Sigmoid colon (tissue), 7 donors: ENCODE measurements at places on chromosomes 7 and 10. TPM values are rescaled to one million over a fixed set of nuclear protein-coding genes. Genes with fewer than 3 reads are reported as not detected.

Gene ZPBP
- not detected for total RNA-seq

Gene RPEL1
- total RNA-seq, result not detected

GRCh38 chr10:33921970-33922605 lies 587.6 kb upstream of the NRP1 start:
- H3K36me3 ChIP-seq, result no peaks in the 10 kb centered on the region
- H3K27me3 ChIP-seq, result no peaks in the 10 kb centered on the region
- no peak for DNase-seq
- H3K27ac ChIP-seq, result no peak overlapping the region

GRCh38 chr10:17871036-17871435 lies 61.9 kb downstream of the MRC1 start:
- no peak overlapping the region for H3K4me3 ChIP-seq
- H3K36me3 ChIP-seq, result no peaks in the 10 kb centered on the region
- H3K27ac ChIP-seq, result no peak overlapping the region
- no peaks in the 10 kb centered on the region for H3K27me3 ChIP-seq
